NCI-H446 (cell line): ENCODE measurements at places on chromosomes 16 and 17.

GRCh38 chr17:1731194-1731506, 6.6 kb downstream of the WDR81 start:
- no peak for DNase-seq

DNA sequence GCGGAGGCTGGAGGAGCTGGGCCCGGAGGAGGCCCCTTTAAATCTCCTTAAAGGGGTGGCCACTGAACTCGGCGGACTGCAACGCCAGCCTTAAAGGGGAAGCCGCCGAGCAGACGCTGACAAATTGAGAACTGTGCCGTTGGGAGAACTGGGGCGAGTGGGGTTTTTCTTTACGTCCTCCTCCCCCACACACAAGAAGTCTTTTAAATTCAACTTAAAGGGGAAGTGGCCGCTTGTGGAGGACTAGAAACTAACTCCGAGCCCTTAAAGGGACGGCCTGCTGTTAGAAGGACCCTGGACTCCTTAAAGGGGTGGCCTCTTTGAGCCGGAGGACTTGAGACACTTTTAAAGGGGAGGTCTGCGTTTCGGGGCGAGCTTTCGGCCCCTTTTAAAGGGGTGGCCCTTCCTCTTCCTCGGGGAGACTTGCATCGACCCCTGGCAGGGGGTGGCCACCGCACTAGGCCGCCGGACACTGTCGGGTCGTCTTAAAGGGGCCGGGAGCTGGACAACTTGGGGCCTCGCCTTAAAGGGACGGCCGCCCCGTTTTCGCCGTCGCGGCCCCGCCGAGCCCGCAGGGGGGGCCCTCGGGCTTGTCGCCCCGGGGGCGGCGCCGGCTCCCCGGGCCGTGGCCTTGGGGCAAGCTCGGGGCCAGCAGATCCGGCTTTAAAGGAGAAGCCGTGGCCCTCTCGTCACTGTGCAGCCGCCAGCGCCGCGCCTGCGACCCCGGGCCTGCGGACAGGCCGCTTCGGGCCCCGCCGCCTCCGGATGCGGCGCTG, 688 bp downstream of the FBRS start:
- peak; percentile 96 for DNase-seq

DNA sequence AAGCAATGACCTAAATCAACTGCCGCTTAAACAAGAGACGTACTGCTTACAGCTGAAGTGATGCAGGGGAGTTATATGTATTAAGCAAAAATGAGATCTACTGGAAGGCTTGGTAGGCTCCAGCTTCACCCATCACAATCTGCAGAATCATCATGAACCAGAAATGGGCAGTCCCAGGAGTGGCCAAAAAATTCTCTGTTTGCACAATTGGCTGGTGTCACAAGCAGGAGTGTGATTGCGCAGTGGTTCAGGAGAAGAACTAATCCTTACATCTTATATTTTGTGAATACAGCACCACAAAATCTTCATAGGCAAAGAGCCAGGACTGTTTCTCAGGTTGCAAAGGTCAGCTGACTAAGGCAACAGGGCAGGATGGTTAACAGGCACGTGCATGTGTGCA, 75.9 kb downstream of the CES1 start:
- DNase-seq, result no peak

DNA sequence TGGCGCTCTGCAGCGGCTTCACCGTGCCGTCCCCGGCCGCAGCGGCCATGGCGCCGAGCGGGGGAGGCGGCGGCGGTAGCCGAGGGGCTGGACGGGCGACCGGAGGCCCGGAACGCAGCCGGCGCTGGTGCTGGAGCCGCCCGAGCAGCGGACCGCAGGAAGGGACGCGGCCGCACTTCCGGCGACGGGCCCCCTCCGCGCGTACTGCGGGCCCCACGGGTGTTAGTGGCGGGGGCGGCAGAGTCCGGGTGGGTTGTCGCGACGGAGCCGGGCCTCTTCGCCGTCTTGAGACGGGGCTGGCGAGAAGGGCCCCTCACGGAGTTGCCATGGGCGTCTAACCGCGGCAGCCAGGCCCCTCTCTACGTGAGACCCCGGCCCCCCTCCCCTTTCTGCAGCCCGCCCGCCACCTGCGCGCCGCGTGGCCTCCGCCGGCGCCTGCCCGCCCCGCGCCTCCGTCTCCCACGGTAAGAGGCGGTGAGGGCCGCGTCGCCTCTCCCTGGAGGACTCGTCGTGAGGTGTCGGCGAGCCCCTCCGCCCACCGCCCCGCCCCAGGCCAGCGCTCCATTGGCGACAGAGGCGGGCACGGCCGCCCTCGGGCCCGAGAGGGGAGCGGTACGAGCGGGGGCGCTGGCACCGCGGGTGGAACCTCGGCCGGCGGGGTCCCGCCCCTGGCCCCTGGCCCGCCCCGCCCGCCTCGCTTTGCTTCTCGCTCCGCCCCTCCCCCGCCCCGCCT, at the start of the genes VPS9D1 and ZNF276:
TSS of gene VPS9D1 (minus strand) at position 86 of the 733 bp plus-strand sequence. CDS start at position 49, 37 bp downstream.
TSS of gene ZNF276 (plus strand) at position 725 of the 733 bp plus-strand sequence. CDS start 104 bp downstream, outside the sequence.
- DNase-seq, result peak; percentile 72

DNA sequence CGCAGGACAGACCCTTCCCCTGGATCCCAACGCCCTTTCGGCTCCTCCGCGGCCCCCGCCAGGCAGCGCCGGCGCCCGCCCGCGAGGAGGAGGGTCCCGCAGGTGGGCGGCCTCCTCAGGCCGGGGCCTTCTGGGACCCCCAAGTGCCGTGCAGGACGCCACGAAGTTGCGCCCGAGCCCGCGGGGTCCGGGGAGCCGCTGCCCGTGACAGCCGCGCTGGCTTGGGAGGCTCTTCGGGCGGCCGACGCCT, 504 bp downstream of the ERN1 start:
- no peak for DNase-seq
